ENCODE measurements at places on chromosomes 3 and 15. TPM values are rescaled to one million over a fixed set of nuclear protein-coding genes. Genes with fewer than 3 reads are reported as not detected.

Gene SHC4
- total RNA-seq, result 2.9 TPM

DNA sequence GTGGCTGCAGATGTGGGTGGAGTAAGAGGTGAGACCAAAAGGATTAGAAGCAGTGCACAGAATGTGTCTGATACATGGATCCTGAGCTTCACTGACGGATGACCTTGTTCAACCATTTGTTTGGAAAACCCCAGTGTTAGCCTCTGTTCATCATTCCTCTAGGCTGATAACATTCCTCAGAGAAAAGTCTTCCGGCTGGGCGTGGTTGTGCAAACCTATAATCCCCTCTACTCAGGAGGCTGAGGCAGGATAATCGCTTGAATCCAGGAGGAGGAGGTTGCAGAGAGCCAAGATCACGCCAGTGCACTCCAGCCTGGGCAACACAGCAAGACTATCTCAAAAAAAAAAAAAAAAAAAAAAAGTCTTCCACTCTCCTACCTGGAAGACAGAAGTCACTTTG is 23.1 kb upstream of the CHD2 start:
- DNase-seq, result no peak
- no peak overlapping the region for H3K27ac ChIP-seq
- no peaks in the 10 kb centered on the region for H3K36me3 ChIP-seq
- H3K27me3 ChIP-seq, result no peaks in the 10 kb centered on the region

Gene ANKDD1A
- 3.3 TPM for total RNA-seq

- no peaks in the 10 kb centered on the region for H3K36me3 ChIP-seq
- H3K27me3 ChIP-seq, result no peaks in the 10 kb centered on the region
- H3K4me3 ChIP-seq, result no peak overlapping the region
- H3K27ac ChIP-seq, result no peak overlapping the region
Measured at GRCh38 chr3:30948426-30948825, 54.0 kb upstream of the GADL1 start.

DNA sequence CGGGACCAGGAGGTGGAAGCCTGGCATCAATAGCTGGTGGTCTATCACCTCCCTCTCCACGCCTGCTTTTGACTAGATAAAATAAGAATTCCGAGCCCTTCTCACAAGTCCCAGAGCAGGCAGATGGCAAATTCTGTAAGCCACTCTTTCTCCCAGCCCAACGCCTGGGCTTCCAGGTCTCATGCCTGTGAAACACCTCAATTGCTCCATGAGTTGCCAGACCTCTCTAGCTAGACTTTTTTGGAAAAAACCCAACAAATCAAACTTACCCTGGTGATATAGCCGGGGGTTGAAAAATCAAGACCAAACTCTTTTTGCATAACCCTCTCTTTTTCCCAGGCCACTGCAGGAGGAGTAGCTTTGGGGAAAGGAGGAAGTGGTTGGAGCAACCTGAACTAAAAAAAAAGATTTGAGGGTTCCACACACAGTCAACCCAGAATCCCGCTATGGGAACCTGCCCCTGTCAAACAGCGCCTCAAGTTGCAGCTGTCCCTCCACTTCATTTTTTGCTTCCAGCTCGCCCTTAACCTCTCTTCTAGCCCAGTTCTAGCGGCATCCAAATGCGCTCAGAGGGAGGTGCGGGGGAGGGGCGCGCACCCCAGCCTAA is 7.0 kb downstream of the BHLHE40 start:
- peaks cover 73% of the 10 kb centered on the region for H3K4me1 ChIP-seq
- peak overlapping the region; percentile 26 for H3K4me3 ChIP-seq
- DNase-seq, result no peak
- H3K27me3 ChIP-seq, result no peaks in the 10 kb centered on the region
- H3K27ac ChIP-seq, result peak overlapping the region; percentile 84

GRCh38 chr3:158050461-158050860 is 55.8 kb downstream of the SHOX2 start:
- no peak for DNase-seq
- H3K4me1 ChIP-seq, result no peaks in the 10 kb centered on the region
- no peak overlapping the region for H3K4me3 ChIP-seq
- no peaks in the 10 kb centered on the region for H3K36me3 ChIP-seq
- no peaks in the 10 kb centered on the region for H3K27me3 ChIP-seq

- H3K36me3 ChIP-seq, result no peaks in the 10 kb centered on the region
- no peak overlapping the region for H3K27ac ChIP-seq
- H3K4me1 ChIP-seq, result no peaks in the 10 kb centered on the region
- H3K27me3 ChIP-seq, result no peaks in the 10 kb centered on the region
- H3K4me3 ChIP-seq, result no peak overlapping the region
- no peak for DNase-seq
Measured at GRCh38 chr15:20340931-20341661, 200.5 kb downstream of the GOLGA6L6 start.

GRCh38 chr3:12999147-13000140 is 73.8 kb downstream of the IQSEC1 start:
- no peak overlapping the region for H3K4me3 ChIP-seq
- DNase-seq, result no peak
- peaks cover 5% of the 10 kb centered on the region for H3K4me1 ChIP-seq
- H3K27me3 ChIP-seq, result peaks cover 17% of the 10 kb centered on the region

DNA sequence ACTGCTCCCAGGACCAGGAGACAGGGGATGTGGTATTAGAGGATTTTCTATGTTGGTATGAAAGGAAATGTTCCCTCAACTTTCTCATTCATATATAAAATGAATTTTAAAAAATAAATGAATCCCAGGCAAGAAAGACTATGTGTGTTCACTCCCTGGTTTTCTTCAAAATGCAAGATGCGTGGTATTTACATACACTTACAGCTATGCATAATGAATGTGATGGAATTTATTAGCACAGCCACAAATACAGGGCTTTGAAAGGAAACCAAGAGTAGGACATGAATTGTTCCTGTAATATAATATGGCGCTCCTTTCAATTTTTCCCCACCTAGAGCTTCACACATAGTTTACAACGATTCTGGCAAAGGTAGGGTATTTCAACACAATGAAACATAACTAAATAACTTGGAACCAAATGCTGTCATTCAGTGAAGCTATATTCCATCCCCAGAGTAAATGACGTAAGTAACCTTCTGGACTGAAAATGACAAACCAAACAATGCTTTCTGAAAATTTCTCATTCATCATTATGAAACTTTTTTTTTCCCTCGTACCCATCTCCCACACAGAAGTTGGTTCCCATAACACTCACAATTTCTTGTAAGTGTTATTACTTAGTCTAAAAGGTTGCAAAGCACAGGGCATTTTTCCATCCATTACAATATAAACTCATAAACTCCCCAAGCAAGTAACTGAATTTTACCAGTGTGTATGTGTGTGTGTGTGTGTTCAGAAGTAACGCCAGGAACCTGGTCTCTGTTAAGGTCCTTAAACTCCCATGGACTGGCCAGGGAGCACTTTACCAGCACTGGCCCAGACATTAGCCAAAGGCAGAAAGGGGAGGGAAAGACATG is 41.8 kb downstream of the CBLB start:
- no peak for DNase-seq
- H3K4me3 ChIP-seq, result no peak overlapping the region
- peaks cover 36% of the 10 kb centered on the region for H3K4me1 ChIP-seq
- no peak overlapping the region for H3K27ac ChIP-seq

DNA sequence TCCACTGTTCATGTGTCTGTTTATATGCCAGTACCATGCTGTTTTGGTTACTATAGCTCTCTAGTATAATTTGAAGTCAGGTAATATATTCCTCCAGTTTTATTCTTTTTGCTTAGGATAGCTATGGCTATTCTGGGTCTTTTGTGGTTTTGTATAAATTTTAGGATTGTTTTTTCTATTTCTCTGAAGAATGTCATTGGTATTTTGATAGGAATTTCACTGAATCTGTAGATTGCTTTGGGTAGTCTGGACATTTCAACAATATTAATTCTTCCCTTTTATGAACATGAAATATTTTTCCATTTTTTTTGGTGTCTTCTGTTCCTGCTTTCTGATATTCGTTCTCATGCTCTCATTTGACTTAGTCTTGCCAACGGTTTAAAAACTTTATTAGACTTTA is 39.6 kb downstream of the GREM1 start:
- no peaks in the 10 kb centered on the region for H3K4me1 ChIP-seq
- H3K27ac ChIP-seq, result no peak overlapping the region
- DNase-seq, result no peak
- no peak overlapping the region for H3K4me3 ChIP-seq
- H3K27me3 ChIP-seq, result no peaks in the 10 kb centered on the region

- peaks cover 30% of the 10 kb centered on the region for H3K4me1 ChIP-seq
- peak overlapping the region; percentile 79 for H3K4me3 ChIP-seq
- peaks cover 13% of the 10 kb centered on the region for H3K36me3 ChIP-seq
- peak overlapping the region; percentile 91 for H3K27ac ChIP-seq
Measured at GRCh38 chr3:136818191-136818768, 646 bp upstream of the SLC35G2 start.

- H3K27ac ChIP-seq, result no peak overlapping the region
- H3K4me3 ChIP-seq, result no peak overlapping the region
- H3K36me3 ChIP-seq, result no peaks in the 10 kb centered on the region
- H3K27me3 ChIP-seq, result no peaks in the 10 kb centered on the region
- DNase-seq, result no peak
Measured at GRCh38 chr15:80606511-80607071, 88.5 kb upstream of the ABHD17C start.

Gene MBD4
- total RNA-seq, result 23.6 TPM

DNA sequence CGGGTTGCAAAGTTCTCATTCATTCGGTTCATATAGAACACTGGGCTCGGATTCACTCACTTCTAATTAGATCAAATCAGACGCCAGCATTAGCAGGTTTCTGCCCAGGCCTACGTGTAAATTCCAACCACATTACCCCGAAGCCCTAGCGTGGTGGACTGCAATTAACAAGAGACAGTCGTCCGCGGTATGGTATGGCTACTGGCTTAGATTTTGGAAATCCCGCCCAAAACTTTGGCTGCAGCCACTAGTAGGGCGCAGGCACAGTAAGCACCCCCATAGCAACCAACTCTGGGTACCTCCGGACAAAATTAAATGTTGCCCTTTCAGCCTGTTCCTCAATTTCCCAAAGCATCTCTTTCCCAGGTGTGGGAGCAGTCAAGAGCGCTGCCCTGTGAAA is 771 bp downstream of the RARRES1 start:
- H3K36me3 ChIP-seq, result no peaks in the 10 kb centered on the region
- H3K4me3 ChIP-seq, result peak overlapping the region; percentile 57
- no peaks in the 10 kb centered on the region for H3K27me3 ChIP-seq
- no peak for DNase-seq
- no peak overlapping the region for H3K27ac ChIP-seq
- H3K4me1 ChIP-seq, result peaks cover 38% of the 10 kb centered on the region

Gene STRA6
- total RNA-seq, result 0.18 TPM

DNA sequence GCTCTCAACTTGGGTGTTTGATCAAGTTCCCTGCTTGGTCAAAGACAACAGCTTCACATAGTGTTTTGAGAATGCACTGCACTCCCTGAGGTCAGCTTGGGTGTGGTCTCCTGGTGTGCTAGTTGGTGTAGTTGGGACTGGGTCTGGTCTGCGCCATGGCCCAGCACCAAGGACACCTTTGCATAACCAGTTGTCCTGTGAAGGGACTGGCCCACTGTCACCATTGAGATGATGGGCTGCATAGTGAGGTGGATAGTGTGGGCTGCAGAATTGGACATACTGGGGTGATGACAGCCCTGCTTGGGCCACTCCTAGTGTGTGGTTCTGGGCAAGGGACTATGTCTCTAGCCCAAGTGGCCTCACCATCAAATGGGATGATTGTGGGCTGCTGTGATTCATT is 9.5 kb downstream of the RPSA start:
- H3K27me3 ChIP-seq, result no peaks in the 10 kb centered on the region
- H3K36me3 ChIP-seq, result peaks cover 44% of the 10 kb centered on the region
- no peak overlapping the region for H3K27ac ChIP-seq

Gene NR2F2
- 9.8 TPM for total RNA-seq

- DNase-seq, result no peak
- no peaks in the 10 kb centered on the region for H3K4me1 ChIP-seq
- H3K4me3 ChIP-seq, result no peak overlapping the region
- no peaks in the 10 kb centered on the region for H3K27me3 ChIP-seq
Measured at GRCh38 chr3:101453961-101454360, 59.1 kb downstream of the SENP7 start.

Gene FEZF2
- not detected for total RNA-seq

DNA sequence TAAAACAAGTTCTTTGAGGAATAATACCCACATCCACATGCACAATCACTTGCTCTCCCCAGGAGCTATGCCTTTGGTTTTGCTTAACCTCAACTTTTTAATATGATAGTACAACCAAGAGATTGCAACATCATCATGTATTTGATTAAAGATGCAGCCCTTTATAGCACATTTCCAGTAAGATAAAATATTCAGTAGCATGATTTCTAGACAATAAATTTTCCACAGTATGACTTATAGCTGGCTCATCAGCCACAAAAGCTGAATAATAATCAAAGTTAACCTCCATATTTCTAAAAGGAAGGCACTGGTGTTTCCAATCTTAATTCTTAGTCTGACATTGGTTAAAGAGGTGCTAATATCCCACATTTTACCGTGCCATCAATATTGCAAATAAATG is 622.5 kb downstream of the TBL1XR1 start:
- H3K27me3 ChIP-seq, result no peaks in the 10 kb centered on the region
- no peak for DNase-seq
- H3K4me3 ChIP-seq, result no peak overlapping the region
- no peaks in the 10 kb centered on the region for H3K4me1 ChIP-seq

Gene SAMMSON
- total RNA-seq, result not detected

DNA sequence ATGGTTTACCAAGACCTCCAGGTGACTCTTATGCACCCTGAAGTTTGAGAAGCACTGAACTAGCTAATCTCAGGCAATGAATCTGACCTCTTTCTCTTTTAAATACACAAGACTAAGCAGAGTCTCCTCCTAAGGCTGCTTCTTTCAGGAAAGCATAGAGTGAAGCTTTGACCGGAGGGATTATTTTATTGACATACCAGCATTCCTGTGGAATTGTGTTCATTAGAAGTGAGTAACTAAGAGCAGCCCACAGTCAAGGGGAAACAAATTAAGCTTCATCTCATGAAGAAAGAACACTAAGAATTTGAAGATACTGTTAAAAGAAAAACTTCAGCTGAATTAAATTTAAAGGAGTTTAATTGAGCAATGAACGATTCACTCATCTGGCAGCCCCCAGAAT is 963.5 kb downstream of the NTRK3 start:
- no peaks in the 10 kb centered on the region for H3K27me3 ChIP-seq
- no peaks in the 10 kb centered on the region for H3K36me3 ChIP-seq
- DNase-seq, result no peak
- no peaks in the 10 kb centered on the region for H3K4me1 ChIP-seq
- H3K4me3 ChIP-seq, result no peak overlapping the region

Gene HCLS1
- total RNA-seq, result not detected

DNA sequence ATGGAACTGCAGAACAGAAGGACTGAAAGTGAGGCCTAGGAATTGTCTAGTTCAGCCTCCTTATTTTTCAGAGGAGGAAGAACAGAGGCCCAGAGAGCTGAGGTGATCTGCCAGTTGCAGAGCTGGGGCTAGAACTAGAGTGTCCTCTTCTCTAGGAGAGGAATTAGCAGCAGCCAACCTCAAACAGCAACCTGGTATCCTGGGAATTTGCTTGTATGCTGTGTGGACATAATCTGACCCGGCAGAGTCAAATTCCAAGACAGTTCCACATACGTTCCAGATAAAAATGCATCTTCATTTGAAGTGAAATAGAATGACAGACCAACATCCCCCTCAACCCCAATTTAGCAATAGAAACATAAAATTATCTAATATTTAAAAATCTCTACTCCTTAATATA is 13.5 kb upstream of the TSC22D2 start:
- no peaks in the 10 kb centered on the region for H3K27me3 ChIP-seq
- no peak for DNase-seq
- no peaks in the 10 kb centered on the region for H3K36me3 ChIP-seq
- peaks cover 14% of the 10 kb centered on the region for H3K4me1 ChIP-seq
- H3K4me3 ChIP-seq, result no peak overlapping the region

Gene AHSG
- total RNA-seq, result not detected
